ENCODE measurements at places on chromosomes 7 and 10. TPM values are rescaled to one million over a fixed set of nuclear protein-coding genes. Genes with fewer than 3 reads are reported as not detected.
A peak's percentile ranks its signal among the peaks of the same experiment; 100 is the strongest.

GRCh38 chr10:64477791-64478190 lies 956.6 kb downstream of the REEP3 start:
- H3K4me3 ChIP-seq: no peak overlapping the region
- no peaks in the 10 kb centered on the region for H3K36me3 ChIP-seq
- H3K4me1 ChIP-seq: no peaks in the 10 kb centered on the region
- no peak for DNase-seq

HABP2 gene
- total RNA-seq: 0.20 TPM

DNA sequence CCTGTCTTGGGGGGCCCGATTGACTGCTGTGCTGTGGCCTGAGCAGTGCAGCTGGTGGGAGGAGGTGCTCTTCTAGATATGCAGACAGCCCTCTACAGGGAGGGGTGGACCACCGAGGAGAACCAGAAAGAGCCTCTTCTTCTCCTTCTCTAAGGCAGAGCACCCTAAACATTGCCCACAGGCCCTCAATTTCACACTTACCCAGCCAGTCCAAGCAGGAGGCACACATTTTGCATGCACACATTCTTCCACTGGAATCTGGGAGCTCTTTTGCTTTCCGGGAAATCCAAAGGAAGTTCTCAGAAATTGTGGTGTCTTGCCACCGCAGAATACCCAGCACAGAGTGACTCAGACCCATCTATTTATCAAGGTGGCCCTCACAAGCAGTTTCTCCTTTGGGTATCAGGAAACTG lies 45.8 kb downstream of the EEPD1 start:
- no peaks in the 10 kb centered on the region for H3K4me1 ChIP-seq
- H3K27ac ChIP-seq: no peak overlapping the region
- DNase-seq: no peak
- no peaks in the 10 kb centered on the region for H3K27me3 ChIP-seq
- no peaks in the 10 kb centered on the region for H3K36me3 ChIP-seq

DNA sequence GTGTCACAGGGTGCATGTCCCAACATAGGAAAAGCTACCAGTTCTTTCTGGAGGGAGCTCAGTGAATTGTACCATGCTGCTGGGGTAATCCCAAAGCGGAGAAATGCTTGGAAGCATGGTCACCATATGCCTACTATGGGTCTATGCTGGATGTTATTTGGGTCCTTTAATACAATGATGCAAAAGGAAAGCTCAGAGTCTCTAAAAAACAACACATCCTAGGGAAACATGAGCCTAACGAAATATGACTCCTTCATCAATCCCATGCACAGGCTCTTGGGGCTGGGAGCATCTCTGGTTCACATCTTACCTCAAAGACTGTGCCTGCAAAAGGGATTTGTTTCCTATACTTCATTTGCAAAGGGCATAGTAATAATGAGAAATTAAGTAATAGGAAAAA lies 65.2 kb downstream of the CUBN start:
- no peak for DNase-seq
- no peaks in the 10 kb centered on the region for H3K36me3 ChIP-seq
- H3K4me3 ChIP-seq: no peak overlapping the region

ACBD5 gene
- 19.5 TPM for total RNA-seq

AKR1C8 gene
- not detected for total RNA-seq

- peak; percentile 4 for DNase-seq
- no peaks in the 10 kb centered on the region for H3K4me1 ChIP-seq
- H3K27ac ChIP-seq: no peak overlapping the region
- peaks cover 19% of the 10 kb centered on the region for H3K27me3 ChIP-seq
- no peaks in the 10 kb centered on the region for H3K36me3 ChIP-seq
- no peak overlapping the region for H3K4me3 ChIP-seq
Observed at GRCh38 chr10:111281516-111281915, 204.7 kb downstream of the ADRA2A start.

DNA sequence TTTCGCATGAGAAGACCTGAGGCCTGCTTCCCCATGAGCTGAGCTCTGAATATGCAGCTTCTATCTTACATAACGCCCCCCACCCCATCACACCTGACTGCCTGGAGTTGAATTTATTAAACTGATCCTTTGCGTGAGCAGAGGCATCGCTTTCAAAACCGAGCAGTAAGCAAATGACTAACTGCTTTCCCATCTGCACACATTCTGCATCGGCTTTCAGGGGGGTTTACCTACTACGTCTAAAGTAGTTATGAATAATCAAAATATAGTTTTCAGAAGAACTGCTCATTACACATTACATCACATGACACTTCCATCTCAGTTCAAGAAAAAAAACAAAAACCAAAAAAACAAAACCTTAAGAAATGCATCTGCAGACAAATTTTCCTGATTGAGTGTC lies 54.7 kb upstream of the EGR2 start:
- no peaks in the 10 kb centered on the region for H3K4me1 ChIP-seq
- DNase-seq: no peak
- no peaks in the 10 kb centered on the region for H3K36me3 ChIP-seq
- no peak overlapping the region for H3K4me3 ChIP-seq
- H3K27me3 ChIP-seq: no peaks in the 10 kb centered on the region

SFRP5 gene
- not detected for total RNA-seq

PPP1R17 gene
- not detected for total RNA-seq

DNA sequence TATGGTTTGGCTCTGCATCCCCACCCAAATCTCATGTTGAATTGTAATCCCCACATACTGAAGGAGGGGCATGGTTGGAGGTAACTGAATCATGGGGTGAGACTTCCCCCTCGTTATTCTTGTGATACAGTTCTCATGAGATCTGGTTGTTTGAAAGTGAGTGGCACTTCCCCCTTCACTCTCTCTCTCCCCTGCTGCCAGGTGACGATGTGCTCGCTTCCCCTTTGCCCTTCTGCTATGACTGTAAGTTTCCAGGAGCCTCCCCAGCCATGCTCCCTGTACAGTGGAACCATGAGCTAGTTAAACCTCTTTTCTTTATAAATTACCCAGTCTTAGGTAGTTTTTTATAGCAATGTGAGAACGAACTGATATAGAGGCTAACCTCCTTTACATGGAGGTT lies 16.6 kb downstream of the PLPP4 start:
- no peak for DNase-seq
- H3K27ac ChIP-seq: no peak overlapping the region

- H3K27me3 ChIP-seq: no peaks in the 10 kb centered on the region
- H3K27ac ChIP-seq: no peak overlapping the region
- H3K4me3 ChIP-seq: no peak overlapping the region
- peaks cover 16% of the 10 kb centered on the region for H3K36me3 ChIP-seq
- no peaks in the 10 kb centered on the region for H3K4me1 ChIP-seq
- DNase-seq: no peak
Observed at GRCh38 chr10:119131512-119132240, 27.8 kb downstream of the DENND10 start.

DNA sequence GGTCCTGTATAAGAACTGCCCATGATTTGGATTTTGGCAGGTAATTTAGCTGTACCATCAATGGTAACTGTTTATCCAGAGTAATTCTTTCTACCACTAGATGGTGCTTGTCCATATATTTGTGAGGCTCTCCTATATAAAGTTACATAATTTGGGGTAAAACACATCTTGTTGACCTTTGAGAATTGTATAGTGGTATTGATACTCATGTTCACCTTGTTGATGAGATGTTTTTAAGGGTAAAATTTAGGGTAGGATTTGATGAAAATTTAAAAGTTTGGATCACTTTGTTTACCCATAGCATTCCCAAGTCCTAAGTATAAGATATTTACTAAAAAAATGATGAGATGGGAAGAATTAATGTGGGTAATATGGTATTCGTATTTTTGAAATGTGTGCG lies 31.6 kb downstream of the ST7 start:
- H3K36me3 ChIP-seq: no peaks in the 10 kb centered on the region
- H3K27me3 ChIP-seq: no peaks in the 10 kb centered on the region
- no peak overlapping the region for H3K27ac ChIP-seq

LRIT1 gene
- not detected for total RNA-seq

PAPSS2 gene
- 14.6 TPM for total RNA-seq

ASAH2B gene
- total RNA-seq: 10.8 TPM

ZNF862 gene
- 8.5 TPM for total RNA-seq

NEURL1 gene
- total RNA-seq: 1.4 TPM

- 0 out of 2 replicates have a peak, but pooled peaks cover 3% of the 10 kb centered on the region for H3K4me1 ChIP-seq
- no peak overlapping the region for H3K27ac ChIP-seq
- H3K27me3 ChIP-seq: peaks cover 14% of the 10 kb centered on the region
- no peaks in the 10 kb centered on the region for H3K36me3 ChIP-seq
Observed at GRCh38 chr10:78456649-78457400, 423.2 kb downstream of the RPS24 start.

BTBD16 gene
- total RNA-seq: 0.27 TPM

TMEM196 gene
- total RNA-seq: not detected

OR9A2 gene
- not detected for total RNA-seq
